ENCODE measurements at places on chromosomes 1 and 21.

- DNase-seq = no peak
Observed at GRCh38 chr1:66542314-66542713, 8.4 kb downstream of the SGIP1 start.

- no peak for DNase-seq
Observed at GRCh38 chr1:79822053-79822452, 815.5 kb upstream of the ADGRL4 start.

GRCh38 chr1:101370488-101370887 is 133.7 kb downstream of the S1PR1 start:
- no peak for DNase-seq

DNA sequence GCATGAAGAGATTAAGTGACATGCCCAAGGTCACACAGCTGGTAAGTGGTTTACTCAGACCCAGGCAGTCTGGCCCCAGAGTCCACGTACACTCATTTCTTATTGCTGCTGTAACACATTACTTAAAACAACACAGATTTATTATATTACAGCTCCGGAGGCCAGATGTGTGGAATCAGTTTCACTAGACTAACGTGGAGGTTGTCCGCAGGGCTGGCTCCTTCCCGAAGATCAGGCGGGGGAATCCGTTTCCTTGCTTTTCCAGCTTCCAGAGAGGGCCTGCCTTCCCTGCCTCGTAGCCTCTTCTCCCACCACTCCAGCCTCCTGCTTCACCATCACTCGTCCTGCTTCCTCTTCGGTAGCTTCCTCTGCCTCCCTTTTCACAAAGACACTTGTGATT is 81.2 kb downstream of the KCNN3 start:
- no peak for DNase-seq

All from NCI-H1436 treated with DMSO at 0.1 percent for 48 hours (cell line).